ENCODE measurements at places on chromosomes 1 and 21. TPM values are rescaled to one million over a fixed set of nuclear protein-coding genes. Genes with fewer than 3 reads are reported as not detected.

Gene PTPN7
- total RNA-seq, result 4.0 TPM

Gene LHX8
- total RNA-seq, result not detected

Gene DCDC2B
- not detected for total RNA-seq

DNA sequence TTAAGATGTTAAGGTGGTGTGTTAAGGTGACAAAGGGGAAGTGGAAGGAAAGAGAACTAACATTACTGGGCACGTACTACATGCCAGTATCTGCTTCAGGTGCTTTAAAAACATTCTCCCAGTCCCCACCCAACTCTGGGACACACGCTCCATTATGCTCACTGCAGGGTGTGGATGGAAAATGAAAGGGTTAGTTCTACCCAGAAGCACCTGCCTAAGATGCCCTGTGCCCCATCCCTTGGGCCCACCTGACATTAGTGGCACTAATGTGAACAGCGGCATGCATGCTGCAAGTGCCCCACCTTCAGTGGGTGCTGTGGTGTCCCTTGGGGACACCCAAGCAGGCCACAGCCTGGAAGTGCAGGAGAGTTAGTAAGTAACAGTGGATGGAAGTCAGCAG, 82.9 kb upstream of the CXADR start:
- no peak overlapping the region for H3K27ac ChIP-seq
- H3K27me3 ChIP-seq, result no peaks in the 10 kb centered on the region
- H3K4me3 ChIP-seq, result no peak overlapping the region
- H3K36me3 ChIP-seq, result no peaks in the 10 kb centered on the region

GRCh38 chr1:231735941-231736340, 109.4 kb downstream of the DISC1 start:
- no peak for DNase-seq
- H3K27ac ChIP-seq, result no peak overlapping the region
- H3K4me1 ChIP-seq, result no peaks in the 10 kb centered on the region
- no peak overlapping the region for H3K4me3 ChIP-seq
- no peaks in the 10 kb centered on the region for H3K27me3 ChIP-seq
- no peaks in the 10 kb centered on the region for H3K36me3 ChIP-seq

DNA sequence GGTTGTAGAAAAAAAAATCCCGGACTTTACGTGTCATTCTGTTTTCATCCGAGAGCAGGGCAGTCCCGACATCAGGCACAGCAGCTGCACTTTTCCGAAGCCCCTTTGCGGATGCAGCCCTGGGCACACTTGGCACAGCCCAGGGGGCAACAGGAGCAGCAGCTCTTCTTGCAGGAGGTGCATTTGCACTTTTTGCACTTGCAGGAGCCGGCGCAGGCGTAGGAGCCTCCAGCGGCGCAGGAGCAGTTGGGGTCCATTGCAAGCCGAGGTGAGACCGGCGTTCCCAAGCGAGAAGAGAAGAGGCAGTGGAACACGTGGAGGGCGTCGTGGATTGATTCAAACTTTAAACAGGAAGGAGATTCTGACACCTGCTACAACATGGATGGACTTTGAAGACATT, at the start of gene MT1HL1:
MT1HL1 (minus strand) TSS at position 326 of the 400 bp plus-strand sequence; CDS start at position 257, 69 bp downstream.
- no peaks in the 10 kb centered on the region for H3K27me3 ChIP-seq
- H3K4me3 ChIP-seq, result no peak within 1 kb of the TSS
- no peaks in the 10 kb centered on the region for H3K4me1 ChIP-seq
- no peak for DNase-seq
- no peaks in the 10 kb centered on the region for H3K36me3 ChIP-seq

DNA sequence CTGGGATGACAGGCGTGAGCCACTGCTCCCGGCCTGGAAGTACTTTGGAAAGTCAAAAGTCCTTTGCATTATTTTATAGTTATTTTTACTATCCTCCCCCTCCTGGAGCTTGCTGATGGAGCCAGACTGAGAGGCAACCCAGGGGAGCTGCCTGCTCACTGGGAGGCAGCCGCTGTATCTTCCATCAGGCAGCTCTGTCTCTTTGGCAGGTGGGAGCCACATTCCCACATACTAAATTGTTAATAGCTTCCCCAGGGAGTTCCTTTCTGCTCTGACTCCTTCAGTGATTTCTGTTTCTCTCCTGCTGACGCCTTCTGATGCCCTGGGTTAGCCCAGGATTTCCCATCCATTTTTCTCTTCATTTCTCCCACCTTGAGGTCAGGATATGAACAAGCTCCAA, 4.9 kb upstream of the OPRD1 start:
- H3K4me3 ChIP-seq, result no peak overlapping the region
- H3K4me1 ChIP-seq, result peaks cover 3% of the 10 kb centered on the region
- no peaks in the 10 kb centered on the region for H3K27me3 ChIP-seq
- no peaks in the 10 kb centered on the region for H3K36me3 ChIP-seq
- DNase-seq, result no peak
- no peak overlapping the region for H3K27ac ChIP-seq

DNA sequence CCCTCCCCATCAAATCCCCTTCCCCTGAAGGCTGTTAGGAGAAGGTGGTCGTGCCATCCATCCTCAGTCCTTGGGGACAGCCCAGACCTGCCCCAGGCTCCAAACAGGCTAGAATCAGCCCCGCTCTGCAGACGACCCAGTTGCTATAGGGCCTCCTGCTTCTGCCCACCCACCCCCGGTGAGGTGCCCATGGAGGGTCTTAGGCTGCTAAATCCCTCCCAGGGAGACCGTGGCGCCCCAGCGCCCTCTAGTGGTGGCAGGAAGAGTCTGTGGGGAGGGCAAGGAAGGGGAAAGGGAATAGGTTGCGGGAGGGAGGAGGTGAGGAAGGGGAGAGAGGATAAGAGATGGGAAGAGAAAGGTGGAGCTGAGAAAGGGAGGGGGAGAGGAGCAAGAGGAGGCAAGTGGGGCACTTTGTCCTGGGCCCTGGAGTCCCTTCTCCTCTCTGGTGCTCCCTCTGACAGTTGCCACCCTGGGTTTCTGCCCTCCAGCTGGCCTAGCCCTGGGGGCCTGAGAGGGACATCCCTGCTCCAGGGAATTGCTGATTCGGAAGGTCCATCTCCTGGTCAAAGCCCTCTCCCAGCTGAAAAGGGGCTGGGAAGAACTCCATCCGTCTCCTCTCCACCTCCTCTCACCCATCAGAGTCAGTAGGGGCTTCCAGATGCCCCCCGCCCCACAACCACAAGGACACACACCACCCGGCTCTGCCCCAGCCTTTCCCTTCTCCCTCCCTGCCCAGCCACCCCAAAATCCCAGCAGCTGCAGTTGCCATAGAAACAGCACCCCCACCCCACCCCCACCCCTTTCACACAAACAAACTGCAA, 55.4 kb downstream of the CAMK2N1 start:
- H3K36me3 ChIP-seq, result no peaks in the 10 kb centered on the region
- H3K4me3 ChIP-seq, result no peak overlapping the region

DNA sequence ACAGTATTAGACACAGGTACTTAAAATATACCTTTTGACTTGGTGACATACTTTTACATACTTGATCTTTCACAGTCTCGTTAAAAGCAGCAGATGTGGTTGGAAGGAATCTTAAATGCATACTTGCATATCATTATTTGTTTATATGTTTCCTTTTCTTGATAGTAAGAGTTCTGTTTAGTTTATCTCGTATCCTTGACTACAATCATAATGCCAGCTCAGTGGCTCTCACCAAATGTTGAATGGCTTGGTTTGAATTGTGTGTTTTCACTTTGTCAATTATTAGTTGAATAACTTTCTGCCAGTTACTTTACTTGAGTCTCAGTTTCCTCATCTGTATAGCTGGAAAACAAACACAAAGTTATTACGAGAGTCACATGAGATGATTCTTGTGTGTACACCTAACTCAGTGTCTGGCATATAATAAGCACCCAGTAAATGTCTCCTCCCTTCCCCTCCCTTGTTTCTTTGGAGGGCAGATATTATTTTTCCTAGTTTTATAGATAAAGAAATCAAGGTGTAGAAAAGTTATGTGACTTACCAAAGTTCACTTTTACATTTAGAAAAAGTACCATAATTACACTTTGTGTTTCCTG, 131.6 kb upstream of the IVNS1ABP start:
- no peak overlapping the region for H3K27ac ChIP-seq
- H3K36me3 ChIP-seq, result no peaks in the 10 kb centered on the region
- no peak for DNase-seq

- H3K27me3 ChIP-seq, result no peaks in the 10 kb centered on the region
- no peaks in the 10 kb centered on the region for H3K36me3 ChIP-seq
- H3K4me1 ChIP-seq, result no peaks in the 10 kb centered on the region
- no peak for DNase-seq
- no peak overlapping the region for H3K27ac ChIP-seq
- H3K4me3 ChIP-seq, result no peak overlapping the region
Observed at GRCh38 chr1:157403203-157403602, 149.1 kb downstream of the FCRL5 start.

- no peaks in the 10 kb centered on the region for H3K4me1 ChIP-seq
- DNase-seq, result no peak
- no peak within 1 kb of the TSS for H3K4me3 ChIP-seq
- H3K27me3 ChIP-seq, result no peaks in the 10 kb centered on the region
Observed at GRCh38 chr1:153217212-153217611, at the start of gene PRR9. Gene PRR9 (plus strand): TSS chr1:153217584. CDS start chr1:153218145, 561 bp downstream.

- peaks cover 10% of the 10 kb centered on the region for H3K36me3 ChIP-seq
- H3K27me3 ChIP-seq, result no peaks in the 10 kb centered on the region
- no peak for DNase-seq
Observed at GRCh38 chr21:34158866-34159835, 85.8 kb downstream of the MRPS6 start.

All from stomach (tissue), 19 donors.